ENCODE measurements at places on chromosomes 7 and 10.

DNA sequence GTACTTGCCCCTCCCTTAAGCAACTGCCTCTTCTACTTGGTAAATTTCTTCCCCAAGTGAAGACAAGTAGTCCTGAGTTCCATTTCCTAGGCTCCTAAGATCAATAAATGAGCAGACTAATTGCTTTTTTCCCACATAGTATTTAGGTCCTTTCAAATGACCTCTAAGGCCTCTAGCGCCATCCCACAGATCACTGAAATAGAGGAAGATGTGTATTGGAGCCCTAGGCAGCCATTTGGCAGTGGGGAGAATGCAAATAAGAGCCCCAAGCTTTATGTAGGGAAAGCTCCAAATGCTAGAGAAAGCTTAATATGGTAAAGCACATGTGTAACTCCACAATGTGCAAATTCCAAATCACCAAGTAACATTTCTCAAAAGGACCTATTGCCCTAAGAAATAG, 316.5 kb upstream of the PHF14 start:
- no peak for DNase-seq

DNA sequence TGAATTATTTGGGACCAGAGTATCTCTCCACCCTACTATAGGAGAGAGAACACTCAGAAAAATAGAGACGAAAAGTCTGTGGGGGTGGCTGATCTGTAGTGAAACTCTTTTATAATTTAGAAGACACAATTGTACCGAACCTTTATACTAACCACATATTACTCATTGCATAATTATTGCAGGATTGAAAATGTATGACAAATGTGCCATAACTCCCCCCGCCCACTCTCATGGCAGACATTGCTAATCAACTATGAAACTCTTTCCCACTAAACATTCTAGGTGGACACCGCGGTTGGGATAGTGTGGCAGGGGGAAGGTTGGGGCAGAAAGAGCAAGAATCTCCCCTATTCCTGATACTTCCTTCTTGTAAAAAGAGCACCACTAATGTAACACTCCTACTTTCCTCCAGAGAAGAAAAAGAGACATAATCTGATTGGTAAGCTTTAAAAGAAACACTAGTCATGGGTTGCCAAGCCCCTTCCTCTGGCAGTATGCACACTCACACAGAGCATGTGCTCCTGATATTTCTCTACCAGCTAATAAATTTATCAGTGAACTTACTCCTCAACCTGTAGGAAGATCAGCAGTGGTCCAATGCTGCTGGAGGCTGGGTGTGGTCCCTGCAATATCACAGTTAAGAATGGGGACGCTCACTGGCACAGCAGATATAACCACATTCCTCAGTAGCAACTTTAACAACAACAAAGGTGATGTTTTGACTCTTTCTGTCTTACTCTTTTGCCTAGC, 18.7 kb upstream of the ARID5B start:
- DNase-seq, result no peak

- no peak for DNase-seq
Measured at GRCh38 chr7:100677308-100678267, 4.0 kb downstream of the GNB2 start.

GRCh38 chr10:74231375-74231774, 80.4 kb downstream of the ADK start:
- DNase-seq, result no peak

GRCh38 chr10:86671985-86672710, 3.8 kb downstream of the LDB3 start:
- DNase-seq, result no peak

GRCh38 chr7:5243261-5243660, 39.5 kb upstream of the SLC29A4 start:
- no peak for DNase-seq

- no peak for DNase-seq
Measured at GRCh38 chr7:44177570-44178131, 11.6 kb downstream of the GCK start.

DNA sequence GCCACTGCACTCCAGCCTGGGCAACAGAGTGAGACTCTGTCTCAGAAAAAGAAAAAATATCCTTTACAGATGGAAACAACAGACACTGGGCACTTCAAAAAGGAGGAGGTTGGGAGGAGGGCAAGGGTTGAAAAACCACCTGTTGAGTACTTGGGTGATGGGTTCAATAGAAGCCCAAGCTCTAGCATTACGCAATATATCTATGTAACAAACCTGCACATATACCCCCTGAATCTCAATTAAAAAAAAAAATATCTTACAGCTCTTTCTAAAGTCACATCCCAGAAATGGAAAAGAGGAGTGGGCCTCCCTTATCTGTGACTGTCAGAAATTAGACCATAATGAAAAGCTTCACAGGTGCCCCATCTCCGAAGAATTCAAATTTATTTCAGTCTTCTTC, 12.1 kb downstream of the VIM start:
- no peak for DNase-seq

- no peak for DNase-seq
Measured at GRCh38 chr10:21811245-21811585, 192.3 kb downstream of the DNAJC1 start.

DNA sequence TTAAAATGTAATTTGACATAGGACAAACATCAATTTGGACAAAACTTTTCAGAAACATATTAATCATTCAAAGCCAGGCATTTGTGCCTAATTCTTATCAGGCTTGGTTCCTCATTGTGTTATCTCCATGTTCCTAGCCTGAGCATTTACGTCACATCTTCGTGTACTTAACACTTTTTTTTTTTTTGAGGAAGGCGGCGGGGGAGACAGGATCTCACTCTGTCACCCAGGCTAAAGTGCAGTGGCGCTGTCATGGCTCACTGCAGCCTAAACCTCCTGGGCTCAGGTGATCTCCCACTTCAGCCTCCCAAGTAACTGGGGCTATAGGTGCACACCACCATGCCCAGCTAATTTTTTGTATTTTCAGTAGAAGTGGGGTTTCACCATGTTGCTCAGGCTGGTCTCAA, 19.8 kb downstream of the HNRNPA2B1 start:
- no peak for DNase-seq

- no peak for DNase-seq
Measured at GRCh38 chr7:155692317-155692716, 47.9 kb downstream of the RBM33 start.

- no peak for DNase-seq
Measured at GRCh38 chr10:91976317-91977051, 52.9 kb downstream of the BTAF1 start.

- no peak for DNase-seq
Measured at GRCh38 chr7:50121286-50121685, 28.2 kb upstream of the ZPBP start.

GRCh38 chr10:6292741-6293151, 90.0 kb downstream of the PFKFB3 start:
- DNase-seq, result no peak

DNA sequence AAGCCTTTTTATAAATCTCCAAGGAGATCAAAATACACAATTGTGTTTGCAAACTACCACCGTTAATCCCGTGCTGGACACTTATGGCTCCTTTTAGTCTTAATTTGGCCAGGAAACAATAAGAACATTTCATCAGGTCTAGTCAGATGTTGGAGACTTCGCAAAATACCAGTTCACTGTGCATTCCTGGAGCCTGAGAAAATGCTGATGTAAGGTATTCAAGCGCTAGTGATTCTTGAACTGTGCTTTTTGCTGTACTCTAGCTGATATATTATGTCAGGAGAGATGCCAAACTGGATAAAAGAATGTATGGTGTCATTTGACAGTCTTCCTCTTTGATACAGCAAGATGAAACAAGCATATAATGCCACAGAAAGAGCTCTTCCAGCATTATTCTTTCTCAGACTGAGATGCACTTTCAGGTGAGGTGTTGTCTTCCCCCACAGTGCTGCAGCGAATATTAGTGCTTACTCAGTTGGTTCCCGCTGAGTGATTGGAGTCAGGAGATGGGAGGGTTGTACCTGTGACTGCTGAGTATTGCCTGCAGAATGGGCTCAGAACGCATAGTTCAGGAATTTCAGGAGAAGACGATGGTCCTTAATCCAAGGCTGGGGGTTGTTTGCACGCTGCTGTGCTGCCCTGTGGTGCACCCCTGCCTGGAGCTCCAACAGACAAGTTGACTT, 59.2 kb downstream of the OGDH start:
- DNase-seq, result no peak

DNA sequence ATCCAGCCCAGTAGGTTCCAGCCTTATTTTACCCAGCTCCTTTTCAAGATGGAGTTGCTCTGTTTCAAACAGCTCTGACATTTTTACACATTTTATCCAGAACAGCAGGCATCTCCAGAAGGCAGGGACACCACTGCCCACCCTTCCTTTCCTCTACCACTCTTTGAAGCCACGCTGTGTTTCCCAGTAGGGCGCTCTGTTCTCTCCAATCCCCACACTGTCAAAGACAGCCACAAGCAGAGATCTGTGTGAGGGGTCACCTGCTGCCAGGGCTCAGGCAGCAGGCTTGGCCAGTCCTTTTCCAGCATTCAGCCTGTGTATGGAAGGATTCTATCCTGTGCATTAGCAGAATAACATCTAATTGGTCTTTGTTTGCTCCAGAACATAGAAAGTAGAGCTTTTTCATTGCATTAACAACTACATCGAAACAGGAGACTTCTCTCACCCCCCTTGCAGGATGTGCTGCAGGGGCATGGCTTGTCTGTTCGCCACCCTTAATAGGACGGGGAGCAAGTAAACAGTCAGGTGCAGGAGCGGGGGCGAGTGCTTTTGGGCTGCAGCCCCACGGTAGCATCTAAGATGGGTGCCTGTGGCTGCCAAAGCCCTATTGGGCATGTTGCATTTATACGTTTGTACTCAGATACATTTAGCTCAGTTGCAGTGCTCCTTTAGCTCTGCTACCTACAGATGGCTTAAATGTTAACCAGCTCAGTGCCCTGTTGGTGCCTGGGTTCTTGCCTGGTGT, 326.1 kb downstream of the GALNT17 start:
- no peak for DNase-seq

DNA sequence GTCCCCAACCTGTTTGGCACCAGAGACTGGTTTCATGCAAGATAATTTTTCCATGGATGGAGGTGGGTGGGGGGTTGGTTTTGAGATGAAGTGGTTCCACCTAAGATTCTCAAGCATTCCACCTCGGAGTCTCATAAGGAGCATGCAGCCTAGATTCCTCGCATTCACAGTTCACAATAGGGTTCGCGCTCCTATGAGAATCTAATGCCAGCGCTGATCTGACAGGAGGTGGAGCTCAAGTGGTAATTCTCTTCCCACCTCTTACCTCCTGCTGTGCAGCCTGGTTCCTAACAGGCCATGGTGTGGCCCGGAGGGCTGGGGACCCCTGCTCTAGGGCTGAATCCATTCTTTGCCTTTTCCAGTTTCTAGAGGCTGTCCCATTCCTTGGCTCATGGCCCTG, 19.1 kb upstream of the CDK1 start:
- DNase-seq, result no peak

DNA sequence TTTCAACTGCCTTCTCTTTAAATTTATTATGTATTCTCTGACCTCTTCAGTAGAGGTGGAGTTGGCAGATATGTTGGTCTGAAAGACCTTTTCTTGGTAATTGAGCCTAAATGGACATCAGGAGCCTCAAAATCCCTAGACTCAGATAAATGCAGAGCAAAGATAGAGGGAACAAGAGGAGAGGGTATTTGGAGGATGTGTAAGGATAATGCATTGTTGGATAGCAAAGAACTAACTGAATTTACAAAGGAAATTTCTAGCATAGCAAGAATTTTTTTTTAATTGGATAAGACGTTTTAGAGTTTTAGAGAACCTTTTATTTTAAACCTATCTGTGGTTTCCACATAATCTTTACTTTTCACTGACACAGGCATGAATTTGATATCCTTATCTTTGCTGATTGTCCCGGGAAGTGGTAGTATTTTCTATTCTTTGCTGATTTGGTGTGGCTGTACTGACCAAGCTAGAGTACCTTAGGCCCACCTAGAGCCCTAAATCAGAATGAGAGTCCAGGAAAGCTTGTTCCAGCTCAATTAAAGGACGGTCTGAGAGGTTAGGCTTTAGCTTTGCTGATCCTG, 91.3 kb downstream of the NRF1 start:
- no peak for DNase-seq

DNA sequence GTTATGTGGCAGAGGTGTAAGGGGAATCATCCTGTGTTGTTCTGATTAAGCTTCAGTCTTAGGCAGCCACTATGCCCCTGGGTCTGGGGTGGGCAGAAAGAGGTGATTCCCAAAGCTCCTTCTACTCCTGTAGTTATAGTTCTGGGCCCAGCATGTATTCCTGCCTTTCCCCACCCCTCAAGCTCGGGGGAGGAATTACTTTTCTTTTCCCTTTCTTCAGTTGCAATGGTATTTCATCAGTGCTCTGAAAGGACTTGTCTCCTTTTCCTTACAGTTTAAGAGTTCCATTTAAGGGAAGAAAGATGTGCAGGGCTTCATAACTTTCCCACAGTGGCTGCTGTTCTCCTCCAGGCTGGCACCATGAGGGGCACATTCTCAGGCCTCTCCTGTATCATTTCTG, 94.2 kb downstream of the MTPAP start:
- no peak for DNase-seq

DNA sequence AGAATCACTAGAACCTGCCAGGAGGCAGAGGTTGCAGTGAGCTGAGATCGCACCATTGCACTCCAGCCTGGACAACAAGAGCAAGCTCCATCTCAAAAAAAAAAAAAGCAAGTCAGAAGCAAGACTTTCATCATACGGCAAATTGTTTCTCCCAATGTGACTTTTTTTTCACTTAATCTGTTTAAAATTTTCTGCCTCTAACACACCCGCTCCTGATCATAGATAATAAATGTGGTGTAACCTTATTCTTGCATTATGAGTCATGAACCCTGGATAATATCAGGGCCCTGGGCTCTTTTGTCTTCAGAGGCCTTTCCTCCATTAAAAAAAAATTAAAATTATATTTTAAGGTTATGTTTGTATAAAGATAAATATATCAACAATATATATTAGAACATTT, 111.4 kb upstream of the JCAD start:
- DNase-seq, result no peak

- DNase-seq, result no peak
Measured at GRCh38 chr7:159151231-159151630, 6.6 kb upstream of the VIPR2 start.

GRCh38 chr10:122515588-122516231, 44.8 kb upstream of the DMBT1 start:
- DNase-seq, result no peak

DNA sequence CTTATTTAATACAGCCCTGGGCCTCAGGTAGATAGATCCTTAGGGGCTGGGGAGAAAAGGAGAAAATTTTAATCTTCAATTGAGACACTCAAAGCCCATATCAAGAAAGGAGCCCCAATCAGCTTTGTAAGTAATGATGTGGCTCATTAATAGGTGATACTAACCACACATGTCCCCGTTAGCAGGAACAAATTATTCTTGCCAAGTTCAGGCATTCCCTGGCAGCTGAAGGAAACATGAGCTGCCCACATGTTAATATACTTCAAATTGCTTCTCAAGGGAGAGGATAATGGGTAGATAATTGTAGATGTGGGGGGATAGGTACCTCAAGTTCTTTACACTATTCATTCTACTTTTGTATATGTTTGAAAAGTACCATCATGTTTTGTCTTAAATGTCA, 14.5 kb downstream of the IFIT5 start:
- DNase-seq, result no peak
